ENCODE measurements at places on chromosomes 5 and 9. TPM values are rescaled to one million over a fixed set of nuclear protein-coding genes. Genes with fewer than 3 reads are reported as not detected.

ZNF483 gene
- total RNA-seq = 0.59 TPM

DNA sequence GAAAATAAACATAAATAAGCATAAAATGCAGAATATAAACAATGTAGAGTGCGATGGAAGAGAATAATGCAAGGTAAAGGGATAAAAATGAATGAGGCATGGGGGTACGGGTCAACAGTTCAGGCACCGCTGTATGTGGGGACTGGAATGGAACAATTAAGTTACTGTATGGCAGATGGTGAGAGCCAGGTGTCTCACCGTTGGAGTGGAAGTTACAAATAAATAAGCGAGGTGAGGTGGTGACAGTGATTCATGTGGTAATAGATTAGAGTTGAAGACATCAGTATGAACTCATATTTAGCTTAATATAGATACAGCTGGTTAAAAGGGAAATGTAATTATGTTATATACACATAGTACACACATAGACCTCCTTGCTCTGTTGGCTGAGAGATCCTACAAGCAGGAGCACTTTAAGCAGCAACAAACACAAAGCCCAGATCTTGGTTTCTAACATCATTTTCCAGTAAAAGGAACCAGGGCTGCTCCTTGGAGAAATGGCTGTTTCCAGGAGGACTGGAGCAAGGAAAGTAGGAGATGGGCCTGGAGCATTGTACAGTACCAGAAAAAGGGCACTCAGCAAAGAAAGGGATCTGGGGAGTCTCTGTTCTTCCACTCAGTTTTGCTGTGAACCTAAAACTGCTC is 2.4 kb upstream of the OMD start:
- DNase-seq = no peak

DNA sequence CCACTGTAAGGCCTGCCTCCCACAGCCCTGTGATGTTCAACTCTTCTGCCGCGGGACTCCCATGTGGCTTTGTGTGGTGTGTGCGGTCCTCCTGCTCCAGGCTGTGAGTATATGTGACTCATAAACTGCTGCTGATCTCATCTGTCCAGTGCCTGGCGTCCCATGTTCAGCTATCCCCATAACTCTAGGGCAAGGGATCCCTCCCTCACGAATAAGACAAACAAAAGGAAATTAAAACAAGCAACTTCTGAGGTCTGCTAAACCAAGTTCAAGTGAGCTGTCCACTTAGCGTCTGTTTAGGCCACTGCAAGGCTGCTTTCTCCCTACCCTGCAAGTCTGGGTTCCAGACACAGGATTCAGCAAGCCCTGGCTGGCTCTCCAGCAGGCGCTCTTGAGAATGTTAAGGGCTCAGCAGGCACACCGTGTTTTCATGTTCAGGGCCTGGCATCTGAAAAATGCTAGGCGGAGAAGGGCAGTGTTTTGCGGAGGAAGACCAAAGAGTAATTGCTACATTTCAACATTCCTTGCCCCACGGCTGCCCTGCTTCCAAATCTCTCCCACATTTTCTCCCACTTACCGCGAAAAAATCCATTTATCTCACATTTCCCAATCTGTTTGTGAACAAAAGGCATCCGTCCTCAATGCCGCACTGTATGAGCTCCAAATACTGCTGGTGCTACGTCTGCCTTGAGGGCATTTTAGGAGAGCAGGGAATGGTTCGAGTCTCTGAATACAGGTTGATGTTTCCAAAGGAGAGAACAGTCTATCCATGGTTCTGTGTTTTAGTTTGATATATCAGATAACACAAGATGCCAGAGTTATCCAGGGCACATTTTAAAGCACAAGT is 280.2 kb downstream of the SEMA5A start:
- peak; percentile 99 for DNase-seq

GRCh38 chr5:6399980-6400910 is 21.9 kb upstream of the MED10 start:
- DNase-seq = peak; percentile 79

GRCh38 chr9:132957805-132958204 is 13.4 kb upstream of the TSC1 start:
- DNase-seq = no peak

Measured in M059J (cell line).